AG10803 (cell line): ENCODE measurements at places on chromosomes 1 and 21.

- peak; percentile 65 for DNase-seq
These were observed 37.0 kb upstream of the PUM1 start for GRCh38 chr1:31102501-31102950.

DNA sequence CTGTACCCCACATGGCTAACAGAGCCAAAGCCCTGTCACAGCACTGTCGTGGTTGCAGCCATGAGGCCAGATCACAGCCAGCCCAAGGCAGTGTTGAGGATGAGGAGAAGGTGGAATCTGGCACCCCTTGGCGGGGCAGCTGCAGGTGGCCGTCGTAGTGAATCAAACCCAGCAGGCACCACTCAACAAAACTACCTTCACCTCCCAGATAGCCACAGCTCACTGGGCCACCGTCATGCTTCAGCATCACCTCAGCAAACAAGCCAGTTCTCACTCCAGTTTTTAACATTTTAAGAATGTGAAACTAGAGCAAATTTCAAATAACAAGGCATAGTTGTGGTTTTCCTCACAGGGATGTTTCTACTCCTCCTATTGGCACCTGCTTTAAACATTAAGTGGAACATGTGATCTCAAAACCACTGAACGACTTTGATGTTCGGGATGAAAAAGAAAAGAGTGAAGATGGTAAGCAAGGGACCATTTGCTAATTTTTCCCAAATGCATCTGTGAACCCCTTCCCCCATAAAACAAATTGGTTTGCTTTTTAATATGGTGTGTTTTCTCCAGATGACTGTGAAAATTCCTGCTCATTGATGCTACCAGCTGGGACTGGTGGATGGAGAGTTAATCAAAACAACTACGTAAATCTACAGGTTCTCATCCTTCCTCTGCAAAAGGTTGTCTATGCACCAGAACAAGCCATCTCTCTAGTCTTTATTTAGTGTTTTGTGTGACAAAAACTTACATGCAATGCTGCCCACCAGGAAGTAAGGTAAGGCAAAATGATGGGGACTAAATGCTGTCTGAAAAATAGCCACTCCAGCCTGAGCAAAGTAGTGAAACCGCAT lies 45.5 kb downstream of the TOR1AIP2 start:
- peak; percentile 49 for DNase-seq

DNA sequence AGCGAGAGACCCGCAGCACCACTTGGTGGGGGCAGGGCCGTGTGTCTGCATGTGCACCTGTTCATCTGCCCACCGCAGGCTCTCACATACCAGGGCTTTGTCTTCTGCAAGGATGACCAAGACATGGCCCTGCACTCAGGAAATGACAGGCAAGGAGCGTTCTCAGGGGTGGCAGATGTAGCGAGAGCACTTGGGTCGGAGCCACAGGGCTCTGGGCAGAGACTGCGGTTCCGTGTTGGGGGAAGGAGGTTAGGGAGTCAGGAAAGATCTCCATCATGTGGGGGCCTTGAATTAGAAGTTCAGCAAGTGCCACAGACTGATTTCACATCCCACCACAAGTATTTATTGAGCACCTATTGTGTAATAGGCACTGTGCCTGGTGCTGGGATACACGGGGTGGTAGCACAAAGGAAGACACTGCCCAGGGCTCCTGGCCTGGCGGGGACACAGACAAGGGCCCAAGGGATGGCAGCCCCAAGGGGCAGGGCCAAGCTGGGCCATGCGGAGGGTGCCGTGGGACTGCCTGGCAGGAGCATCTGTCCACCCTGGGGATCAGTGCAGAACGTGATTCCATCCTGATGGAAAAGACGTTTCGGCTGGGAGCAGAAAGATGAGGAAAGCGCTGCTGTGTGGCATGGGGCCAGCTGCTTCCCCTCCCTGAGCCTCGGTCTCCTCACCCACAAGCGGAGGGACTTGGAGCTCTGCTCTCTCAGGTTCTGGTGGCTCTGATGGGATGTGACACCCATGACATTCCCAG lies 11.4 kb upstream of the SPSB1 start:
- DNase-seq, result peak; percentile 88

DNA sequence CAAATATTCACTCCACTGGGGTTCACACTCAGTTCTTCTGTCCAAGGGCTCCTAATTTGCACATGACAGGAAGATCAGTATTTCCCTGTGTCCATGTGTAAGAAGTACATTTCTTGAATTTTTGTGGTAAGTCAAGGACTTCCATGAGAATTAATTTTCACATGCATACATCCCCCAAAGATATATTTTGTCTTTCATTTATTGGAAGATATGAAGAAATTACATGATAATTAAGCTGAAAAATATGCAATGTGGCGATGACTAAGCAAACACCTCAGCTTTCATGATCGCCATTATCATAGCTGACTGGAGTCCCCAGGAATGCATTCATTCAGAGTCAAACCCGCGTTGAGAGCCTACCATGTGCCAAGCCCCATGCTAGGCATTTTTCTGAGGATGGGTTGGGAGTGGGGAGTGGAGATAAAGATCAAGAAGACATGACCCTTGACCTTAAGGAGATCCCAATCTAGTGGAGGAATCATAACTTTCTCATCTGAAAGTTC lies 104.6 kb upstream of the F3 start:
- peak; percentile 97 for DNase-seq

DNA sequence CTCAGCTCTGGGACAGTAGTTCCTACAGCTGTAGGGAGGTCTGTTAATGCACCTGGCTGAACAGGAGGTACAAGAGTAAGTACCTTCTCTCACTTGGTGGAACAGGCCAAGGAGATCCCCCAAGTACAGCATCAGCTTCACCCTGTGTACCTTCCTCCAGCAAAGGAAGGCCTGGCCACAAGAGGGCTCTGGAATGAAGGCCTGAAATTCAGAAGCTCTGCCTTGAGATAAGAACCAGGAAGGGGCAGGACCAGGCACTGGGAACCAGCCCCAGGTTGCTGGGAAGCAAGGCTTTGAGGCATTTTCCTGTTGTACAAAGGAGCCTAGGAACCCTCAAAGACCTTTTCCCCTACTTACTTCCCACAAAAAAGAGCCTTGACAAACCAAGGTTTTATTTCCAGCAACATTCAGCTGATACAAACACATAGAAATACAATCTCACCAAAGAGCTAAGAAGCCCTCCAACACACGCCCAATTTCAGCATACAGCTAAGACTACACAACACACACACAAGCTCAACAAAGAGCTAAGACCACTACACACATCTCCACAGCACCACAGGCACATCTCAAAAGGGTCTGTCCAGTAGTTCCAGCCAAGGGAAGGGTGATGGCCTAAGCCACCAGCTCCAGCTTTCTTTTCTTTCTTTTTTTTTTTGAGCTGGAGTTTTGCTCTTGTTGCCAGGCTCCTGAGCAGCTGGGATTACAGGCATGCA lies 23.5 kb downstream of the F11R start:
- peak; percentile 56 for DNase-seq

GRCh38 chr1:203091761-203092330 lies 6.0 kb upstream of the MYOG start:
- no peak for DNase-seq

DNA sequence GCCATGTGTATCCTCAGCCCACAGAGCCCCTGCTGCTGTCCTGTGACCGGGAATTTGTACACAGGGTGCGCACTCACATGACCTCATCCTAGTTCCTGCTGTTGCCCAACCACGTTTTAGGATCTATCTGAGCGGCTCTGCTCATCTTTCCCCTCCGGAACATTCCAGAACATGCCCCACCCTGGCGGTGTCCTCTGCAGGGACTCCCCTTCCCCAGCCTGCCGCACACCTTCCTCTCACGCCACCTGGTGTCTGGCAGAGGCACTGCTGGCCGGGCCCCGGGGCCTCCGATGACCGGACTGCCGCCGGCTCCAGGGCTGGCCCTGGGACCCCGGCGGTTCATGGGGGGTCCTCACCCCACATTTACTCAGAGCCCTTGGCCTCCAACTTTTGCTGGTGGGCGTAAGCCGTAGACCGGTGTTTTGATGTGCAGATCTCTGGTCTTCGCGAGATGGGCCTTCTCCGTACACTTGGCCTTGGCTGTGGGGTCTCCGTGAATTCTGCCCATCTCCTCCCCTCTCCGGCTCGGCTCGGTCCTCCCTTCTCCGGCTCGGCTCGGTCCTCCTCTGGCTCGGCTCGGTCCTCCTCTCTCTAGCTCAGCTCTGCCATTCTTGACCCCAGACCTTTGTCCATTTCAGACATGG lies 29.5 kb downstream of the ARHGEF16 start:
- peak; percentile 25 for DNase-seq

DNA sequence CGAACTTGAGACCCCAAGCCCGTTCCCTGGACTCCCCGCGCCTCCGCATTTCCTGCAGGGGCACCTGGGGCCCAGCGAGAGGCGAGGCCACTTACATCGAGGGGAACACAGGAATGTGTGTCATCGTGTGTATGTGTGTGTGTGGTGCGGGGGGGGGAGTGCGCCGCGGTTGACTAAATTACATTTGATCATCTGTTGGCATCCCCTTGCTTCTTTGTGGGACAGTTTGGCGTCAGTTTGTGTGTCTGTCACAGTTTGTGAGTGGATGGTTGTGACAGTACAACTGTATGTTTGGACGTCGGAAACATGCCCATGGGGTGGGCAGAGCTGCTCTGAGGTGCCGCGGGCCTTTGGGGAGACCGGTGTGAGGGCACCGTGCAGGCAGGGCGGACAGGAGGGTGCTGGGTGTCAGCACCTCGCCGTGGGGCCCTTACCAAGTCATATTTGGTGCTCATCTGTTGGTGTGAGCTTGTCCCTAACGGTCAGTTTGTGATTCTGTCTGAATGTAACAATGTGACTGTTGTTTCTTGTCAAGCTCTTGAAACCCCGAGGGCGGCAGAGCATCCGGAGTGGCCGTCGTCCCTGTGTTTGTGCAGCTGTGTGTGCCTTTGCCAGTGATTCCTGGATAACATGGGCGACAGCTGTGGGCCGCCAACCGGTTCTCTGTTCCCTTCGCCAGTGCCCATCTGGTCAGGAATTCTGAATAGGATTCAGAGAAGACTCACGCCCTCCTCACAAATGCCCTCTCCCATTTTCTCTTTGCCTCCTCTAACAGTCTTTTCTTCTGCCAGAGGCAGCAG lies 899 bp downstream of the OPRD1 start:
- DNase-seq, result no peak

GRCh38 chr1:184181044-184181443 lies 129.5 kb downstream of the TSEN15 start:
- no peak for DNase-seq

- no peak for DNase-seq
These were observed 60.2 kb downstream of the DAB1 start for GRCh38 chr1:57363643-57364042.

DNA sequence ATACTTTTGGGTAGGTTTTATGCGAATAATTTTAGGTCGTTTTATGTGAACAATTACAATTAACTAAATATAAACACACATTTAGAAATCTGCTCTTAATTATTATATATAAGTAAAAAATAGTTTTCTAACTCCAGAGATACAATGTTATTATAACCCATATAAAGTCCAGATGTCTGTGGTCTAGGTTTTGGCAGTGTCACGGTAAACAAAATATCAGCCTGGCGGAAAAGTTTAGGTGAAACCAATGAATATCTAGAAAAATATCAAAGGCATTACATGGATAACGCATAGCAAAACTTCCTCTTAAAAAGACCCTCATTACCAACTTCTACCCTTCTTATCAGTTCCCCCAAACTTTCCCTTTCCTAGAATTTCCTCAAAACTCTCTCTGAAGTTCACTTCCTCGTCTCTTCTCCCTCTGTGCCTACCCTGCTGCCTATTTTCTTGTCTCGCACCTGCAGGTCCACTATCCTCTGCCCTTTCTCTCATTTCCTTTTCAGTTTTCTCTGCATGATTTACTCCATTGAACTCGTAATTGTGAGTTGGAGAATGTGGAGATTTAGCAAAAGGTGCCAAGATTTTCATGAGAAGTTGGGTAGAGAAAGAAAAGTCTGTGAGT lies 21.8 kb downstream of the VTCN1 start:
- DNase-seq, result peak; percentile 5

DNA sequence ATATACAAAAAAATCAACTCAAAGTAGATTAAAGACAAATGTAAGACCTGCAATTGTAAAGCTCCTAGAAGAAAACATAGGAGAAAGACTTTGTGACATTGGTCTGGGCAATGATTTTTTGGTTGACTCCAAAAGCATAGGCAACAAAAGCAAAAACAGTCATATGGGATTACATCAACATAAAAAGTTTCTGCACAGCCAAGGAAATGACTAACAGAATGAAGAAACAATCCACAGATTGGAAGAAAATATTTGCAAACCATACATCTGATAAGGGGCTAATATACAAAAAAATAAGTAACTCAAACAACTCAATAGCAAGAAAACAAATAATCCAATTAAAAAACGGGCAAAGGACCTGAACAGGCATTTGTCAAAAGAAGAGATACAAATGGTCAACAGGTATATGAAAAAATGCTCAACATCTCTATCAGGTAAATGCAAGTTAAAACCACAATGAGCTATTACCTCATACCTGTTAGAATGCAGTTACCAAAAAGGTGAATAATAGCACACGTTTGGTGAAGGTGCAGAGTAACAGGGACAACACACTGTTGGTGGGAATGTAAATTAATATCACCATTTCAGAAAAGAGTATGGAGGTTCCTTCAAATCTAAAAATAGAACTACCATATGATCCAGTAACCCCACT lies 173.7 kb upstream of the COA6 start:
- DNase-seq, result no peak

DNA sequence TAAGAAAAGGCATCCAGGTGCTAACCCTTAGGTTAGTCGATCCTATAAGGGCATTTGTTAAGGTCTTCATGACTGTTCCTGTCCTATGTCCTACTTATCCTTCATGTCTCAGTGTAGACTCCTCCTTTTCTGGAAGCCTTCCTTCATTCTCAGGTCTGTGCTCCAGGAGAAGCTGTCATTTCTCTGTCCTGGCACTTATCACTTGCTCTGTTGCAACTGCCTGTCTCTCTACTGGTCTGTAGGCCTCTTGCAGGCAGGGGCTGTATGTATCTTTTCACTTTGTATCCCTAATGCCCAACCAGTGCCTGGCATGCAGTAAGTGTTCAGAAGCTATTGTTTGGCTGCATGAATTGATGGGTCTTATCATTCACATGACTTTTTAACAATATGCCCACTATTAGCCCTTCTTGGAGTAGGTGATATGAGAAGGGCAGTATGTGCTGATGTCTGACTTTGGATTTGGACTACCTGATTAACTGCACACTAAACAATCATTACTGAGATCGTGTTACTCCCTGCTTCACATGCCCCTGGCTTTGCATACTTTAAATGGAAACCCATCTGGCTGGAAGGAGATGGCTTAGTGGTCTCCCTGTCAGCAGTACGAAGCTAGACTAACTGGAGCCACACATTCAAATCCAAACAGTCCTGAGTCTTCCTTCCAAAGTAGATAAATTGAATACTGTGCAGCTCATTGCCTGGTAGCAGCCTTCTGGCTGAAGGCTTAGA lies 88.8 kb downstream of the RGL1 start:
- DNase-seq, result no peak

- no peak for DNase-seq
These were observed 13.2 kb upstream of the COL6A2 start for GRCh38 chr21:46084709-46085108.

GRCh38 chr1:233575450-233575849 lies 38.5 kb upstream of the KCNK1 start:
- no peak for DNase-seq

DNA sequence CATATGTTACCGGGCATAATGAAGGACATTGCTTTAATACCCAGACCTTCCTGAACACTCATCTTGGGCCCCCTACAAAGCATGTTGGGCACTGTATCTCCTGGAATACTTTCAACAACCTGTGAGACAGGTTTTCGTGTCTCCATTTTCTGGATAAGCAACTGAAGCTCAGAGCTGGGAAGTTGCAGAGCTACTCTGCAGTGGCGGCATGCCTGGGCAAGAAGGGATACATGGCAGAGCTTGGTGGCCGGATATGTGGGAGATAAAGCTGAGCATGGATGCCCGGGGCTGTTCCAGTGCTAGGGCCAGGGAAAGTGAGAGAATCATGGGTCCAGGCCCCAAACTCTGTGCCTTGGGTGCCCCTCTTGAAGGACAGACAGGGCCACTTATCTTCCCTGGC lies 71.6 kb upstream of the KCND3 start:
- no peak for DNase-seq
